ENCODE measurements at places on chromosomes 3 and 15. TPM values are rescaled to one million over a fixed set of nuclear protein-coding genes. Genes with fewer than 3 reads are reported as not detected.

- no peak for DNase-seq
Observed at GRCh38 chr3:153339065-153339464, 177.0 kb downstream of the RAP2B start.

Gene CLDN16
- polyA plus RNA-seq, result 35.6 TPM

DNA sequence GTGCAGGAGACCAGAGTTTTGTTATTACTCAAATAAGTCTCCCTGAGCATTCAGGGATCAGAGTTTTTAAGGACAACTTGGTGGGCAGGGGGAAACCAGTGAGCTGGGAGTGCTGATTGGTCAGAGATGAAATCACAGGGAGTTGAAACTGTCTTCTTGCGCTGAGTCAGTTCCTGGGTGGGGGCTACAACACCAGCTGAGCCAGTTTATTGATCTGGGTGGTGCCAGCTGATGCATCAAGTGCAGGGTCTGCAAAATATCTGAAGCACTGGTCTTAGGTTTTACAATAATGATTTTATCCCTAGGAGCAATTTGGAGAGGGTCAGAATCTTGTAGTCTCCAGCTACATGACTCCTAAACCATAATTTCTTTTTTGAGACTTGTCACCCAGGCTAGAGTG lies 13.8 kb upstream of the ZNF662 start:
- no peak for DNase-seq

GRCh38 chr3:171129827-171130226 lies 103.3 kb upstream of the SLC2A2 start:
- DNase-seq, result no peak

Gene VILL
- polyA plus RNA-seq, result 9.9 TPM

- DNase-seq, result no peak
Observed at GRCh38 chr3:184785890-184786279, 26.1 kb upstream of the VPS8 start.

Gene UBAP1L
- 6.9 TPM for polyA plus RNA-seq

DNA sequence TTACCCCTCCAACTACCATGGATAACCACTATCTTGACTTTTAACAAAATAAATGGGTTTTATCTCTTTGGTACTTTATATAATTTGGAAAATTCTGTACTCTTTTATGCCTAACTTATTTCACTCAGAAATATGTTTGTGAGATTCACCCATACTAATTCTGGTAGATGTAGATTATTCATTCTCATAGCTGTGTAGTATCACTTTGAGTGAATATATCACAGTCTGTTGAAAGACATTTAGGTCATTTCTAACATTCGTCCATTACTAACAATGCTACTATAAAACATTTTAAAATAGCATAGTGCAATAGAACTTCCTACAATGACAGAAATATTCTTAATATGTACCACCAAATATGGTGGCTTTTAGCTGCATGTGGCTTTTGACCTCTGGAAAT lies 542.4 kb downstream of the RBMS3 start:
- no peak for DNase-seq

DNA sequence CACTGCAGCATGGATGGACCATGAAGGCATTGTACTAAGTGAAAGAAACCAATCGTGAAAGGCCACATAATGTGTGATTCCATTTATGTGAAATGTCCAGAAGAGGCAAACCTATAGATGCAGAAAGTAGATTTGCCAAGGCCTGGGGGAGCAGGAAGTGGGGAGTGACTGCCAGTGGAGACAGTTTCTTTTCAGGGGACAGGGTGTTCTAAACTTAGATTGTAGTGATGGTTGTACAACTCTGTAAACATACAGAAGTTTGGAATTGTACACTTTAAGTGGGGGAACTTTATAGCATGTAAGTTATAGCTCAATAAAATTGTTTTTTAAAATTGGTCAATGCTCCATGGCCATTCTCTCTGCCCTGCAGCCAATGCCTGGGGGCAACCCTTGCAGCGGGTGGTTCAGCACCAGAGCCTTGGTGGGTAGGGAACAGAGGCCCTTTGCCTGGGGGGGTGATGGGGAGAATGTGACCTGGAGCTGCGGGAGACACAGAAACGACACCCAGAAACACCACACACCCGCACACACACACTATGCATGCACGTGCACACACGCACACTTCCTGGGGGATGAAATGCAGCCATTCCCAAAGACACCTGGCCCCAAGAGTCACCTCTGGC lies 43.1 kb downstream of the DNAJB8 start:
- no peak for DNase-seq

Gene AGTR1
- polyA plus RNA-seq, result 19.2 TPM

DNA sequence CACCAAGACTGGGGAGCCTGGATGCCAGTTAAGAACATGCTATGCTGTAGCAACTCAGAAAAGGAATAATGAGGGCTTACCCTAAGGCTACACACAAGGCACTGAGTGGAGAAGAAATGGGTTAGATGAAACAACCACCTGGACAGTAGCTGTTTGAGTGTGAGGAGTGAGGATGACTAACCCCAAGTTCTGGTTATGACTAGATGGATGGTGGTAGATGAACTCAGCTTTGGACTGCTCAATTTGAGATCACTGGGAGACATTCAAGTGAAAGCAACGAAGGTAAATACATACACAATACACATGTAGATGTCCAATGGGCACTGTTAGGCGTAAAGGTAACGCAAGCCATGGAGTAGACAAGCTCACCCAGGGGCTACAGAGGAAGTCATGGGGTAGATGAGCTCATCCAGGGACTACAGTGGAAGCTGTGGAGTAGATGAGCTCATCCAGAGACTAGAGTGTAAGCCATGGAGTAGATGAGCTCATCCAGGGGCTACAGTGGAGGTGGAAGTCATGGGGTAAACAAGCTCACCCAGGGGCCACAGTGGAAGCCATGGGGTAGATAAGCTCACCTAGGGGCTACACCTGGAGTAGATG lies 98.3 kb downstream of the ANO10 start:
- no peak for DNase-seq

Gene CHRD
- polyA plus RNA-seq, result 10.6 TPM

- peak; percentile 59 for DNase-seq
Observed at GRCh38 chr15:88255484-88256278, 858 bp downstream of the NTRK3 start.

DNA sequence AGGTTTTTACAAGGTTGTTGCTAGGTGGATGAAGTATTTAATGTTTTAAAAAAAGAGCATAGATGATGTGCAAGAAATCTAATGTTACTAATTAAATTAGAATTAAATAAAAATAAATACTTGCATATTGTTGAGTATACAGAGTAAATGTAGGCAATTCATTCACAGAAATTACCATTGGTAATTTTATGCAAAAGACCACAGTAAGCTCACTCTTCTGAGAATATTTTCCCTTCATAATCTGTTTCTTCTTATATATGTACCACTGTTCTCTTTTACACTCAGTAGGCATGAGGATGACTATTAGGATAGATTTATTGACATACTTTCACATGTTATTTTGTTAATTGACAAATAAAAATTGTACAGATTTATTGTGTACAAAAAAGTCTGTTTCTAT lies 681.2 kb upstream of the NECTIN3 start:
- DNase-seq, result no peak

- no peak for DNase-seq
Observed at GRCh38 chr3:32354362-32354778, 37.3 kb upstream of the CMTM7 start.

Gene GP9
- polyA plus RNA-seq, result 0.47 TPM

- no peak for DNase-seq
Observed at GRCh38 chr15:62578546-62578945, 413.5 kb upstream of the C2CD4B start.

- no peak for DNase-seq
Observed at GRCh38 chr3:44468572-44469520, 8.6 kb downstream of the ZNF445 start.

Gene TEX55
- polyA plus RNA-seq, result not detected

GRCh38 chr3:173913397-173913796 lies 515.9 kb downstream of the NLGN1 start:
- no peak for DNase-seq

DNA sequence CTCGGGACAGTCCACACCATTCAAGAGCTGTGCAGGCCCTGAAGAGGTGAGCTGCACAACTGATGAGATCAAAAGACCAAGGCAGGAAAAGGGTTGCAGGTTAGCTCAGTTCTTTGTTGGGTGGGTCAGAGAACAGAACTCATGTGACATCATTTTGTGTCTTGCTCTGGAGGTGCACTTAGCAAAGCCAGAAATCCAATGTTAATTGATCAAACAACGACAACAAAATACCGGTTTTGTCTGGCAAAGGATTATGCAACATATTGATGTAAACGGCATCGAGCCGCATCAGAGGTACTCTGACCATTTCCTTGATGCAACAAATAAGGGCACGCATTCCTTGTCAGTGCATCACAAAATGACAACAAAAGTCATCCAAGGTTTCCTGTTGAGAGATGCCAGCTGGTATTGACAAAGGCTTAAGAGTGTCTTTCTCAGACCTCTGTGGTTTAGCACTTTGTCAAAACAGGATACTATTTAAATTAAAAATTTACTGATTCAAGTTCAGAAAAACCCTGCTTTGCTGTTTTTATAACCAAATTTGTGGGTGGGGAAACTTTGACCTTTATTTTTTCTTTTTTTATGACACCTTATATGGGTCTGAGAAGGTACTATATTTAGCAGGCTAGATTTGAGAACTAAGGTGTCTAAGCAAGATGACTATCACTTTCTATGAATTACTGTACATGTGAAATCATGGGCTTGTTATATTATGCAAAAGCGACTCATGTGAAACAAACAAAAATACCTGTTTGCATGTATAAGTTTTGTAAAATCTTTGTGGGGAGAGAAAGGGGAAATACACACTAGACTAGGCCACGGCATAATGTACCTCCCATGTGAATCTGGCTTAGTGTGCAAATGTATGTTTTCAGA lies 496.1 kb downstream of the FOXP1 start:
- no peak for DNase-seq

Gene SCAMP5
- polyA plus RNA-seq, result 47.9 TPM

DNA sequence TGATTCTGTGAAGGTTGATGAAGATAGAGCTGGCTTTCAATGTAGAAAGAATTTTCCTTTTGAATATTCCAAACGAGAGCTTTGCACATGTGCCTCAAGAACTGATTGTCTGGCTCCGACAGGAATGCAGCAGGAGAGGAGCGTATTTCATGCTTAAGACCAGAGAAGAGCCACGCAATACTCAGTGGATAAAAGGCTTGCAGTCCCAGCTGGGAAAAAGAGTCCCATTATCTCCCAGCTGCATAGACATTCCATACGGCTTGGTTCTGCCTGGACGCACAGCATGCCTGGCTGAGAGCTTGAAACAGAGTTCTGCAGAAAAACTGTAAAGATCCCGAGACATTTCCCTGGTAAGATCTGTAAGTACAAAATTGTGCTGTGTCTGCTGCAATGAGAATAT lies at the start of gene CNTN6:
Gene CNTN6 (plus strand): TSS at position 254 of the 400 bp plus-strand sequence. CDS start 54,985 bp downstream, outside the sequence.
- peak; percentile 35 for DNase-seq

DNA sequence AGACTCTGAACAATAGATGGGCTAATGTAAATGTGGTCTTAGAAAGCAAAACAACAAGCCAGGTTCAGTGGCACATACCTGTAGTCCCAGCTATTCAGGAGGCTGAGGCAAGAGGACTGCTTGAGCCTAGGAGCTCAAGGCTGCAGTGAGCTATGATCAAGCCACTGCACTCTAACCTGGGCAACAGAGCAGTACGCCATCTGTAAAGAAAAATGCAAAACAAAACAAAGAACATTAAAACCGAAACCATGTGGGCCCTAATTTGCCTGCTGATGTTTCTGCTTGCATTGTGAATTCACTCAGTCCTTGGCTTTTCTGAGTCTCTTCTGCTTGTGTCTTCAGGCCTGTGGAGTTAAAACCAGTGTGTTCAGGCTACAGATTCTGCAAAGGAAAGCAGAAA lies 56.7 kb downstream of the CCNL1 start:
- DNase-seq, result no peak

Gene KCNH8
- 1.8 TPM for polyA plus RNA-seq

GRCh38 chr15:37709669-37710068 lies 224.8 kb upstream of the TMCO5A start:
- no peak for DNase-seq

Gene BNIP2
- 86.5 TPM for polyA plus RNA-seq

DNA sequence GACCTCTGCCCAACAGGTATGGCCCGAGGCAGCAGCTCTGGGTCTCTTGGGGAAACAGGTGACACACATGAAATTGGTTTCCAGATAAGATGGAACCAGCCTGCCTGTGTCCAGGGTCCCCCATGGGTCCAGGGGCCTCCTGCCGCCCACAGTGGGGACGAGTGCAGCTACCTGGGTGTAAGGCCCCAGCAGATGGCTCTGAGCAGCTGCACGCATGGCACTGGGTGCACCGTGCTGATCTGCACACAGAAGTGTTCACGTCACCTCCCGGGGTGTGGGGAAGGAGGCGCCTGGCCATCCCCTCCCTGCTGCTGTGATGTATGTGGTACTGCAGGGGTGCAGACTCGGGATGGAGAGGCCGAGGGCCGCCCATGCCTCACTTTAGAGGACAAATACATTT lies 63.6 kb downstream of the NIPA2 start:
- no peak for DNase-seq

Gene C3orf85
- 17.9 TPM for polyA plus RNA-seq

DNA sequence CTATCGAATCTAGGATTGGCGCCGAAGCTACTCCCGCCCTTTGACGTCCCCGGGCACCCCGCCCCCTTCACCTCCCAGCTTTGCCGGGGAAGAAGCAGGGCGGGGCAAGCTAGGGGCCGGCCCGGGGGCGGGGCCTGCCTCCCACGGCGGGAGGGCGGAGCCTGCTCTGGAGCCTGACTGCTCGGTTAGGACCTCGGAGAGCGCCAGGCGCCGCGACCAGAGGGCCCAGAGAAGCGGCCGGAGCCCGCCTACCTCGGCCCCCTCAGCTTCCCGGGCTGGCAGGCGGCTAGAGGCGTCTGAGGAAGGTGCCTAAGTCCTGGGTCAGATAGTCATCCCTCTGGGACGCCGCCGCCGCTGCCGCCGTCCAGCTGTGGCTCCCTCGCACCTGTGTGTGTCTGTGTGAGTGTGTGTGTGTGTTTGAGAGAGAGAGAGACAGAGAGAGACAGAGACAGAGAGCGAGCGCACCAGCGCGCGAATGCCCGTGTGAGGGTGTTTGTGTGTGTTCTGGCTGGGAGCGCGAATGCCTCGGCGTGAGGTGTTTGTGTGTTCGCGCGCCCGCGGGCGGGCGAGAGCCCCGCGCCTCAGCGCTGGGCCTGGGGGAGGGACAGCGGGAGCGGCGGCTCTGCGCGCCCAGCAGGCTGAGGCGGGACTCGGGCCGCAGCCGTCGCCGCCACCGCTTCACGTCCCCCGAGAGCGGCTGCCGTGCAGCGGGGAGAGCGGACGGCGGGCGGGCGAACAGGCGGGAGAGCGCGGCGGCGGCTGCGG lies at the start of gene STXBP5L:
Gene STXBP5L (plus strand): TSS at position 176 of the 765 bp plus-strand sequence. CDS start 1,374 bp downstream, outside the sequence.
- peak; percentile 84 for DNase-seq

Gene SLC35G2
- 5.1 TPM for polyA plus RNA-seq

- no peak for DNase-seq
Observed at GRCh38 chr3:29759411-29760225, 478.7 kb downstream of the RBMS3 start.

Gene LYSMD2
- polyA plus RNA-seq, result 3.5 TPM

Gene TRH
- polyA plus RNA-seq, result 0.12 TPM

- no peak for DNase-seq
Observed at GRCh38 chr15:96551196-96551595, 220.7 kb downstream of the NR2F2 start.

GRCh38 chr3:65521032-65521431 lies 517.7 kb downstream of the MAGI1 start:
- DNase-seq, result no peak
